Sigmoid colon (tissue), 7 donors: ENCODE measurements at places on chromosomes 3 and 15. TPM values are rescaled to one million over a fixed set of nuclear protein-coding genes. Genes with fewer than 3 reads are reported as not detected.

DNA sequence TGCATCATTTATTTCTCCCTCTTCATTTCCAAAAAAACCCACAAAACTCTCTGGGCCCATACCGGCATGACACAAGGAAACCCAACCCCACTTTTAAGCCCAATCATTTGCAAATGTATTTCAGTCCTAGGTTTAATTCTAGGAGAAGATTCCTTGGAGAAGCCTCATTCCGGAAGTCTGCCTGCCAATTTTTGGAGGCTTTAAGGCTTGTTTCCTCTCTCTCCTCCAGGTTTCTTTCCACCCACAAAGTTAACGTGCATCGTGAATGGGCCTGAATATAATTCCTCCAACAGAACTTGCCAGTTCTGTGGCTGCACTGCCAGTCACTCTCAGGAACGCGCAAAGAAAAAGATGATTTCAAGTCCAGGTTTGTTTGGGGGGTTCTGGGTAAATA lies 69.9 kb upstream of the FOXP1 start:
- H3K4me1 ChIP-seq, result peaks cover 14% of the 10 kb centered on the region
- no peaks in the 10 kb centered on the region for H3K36me3 ChIP-seq
- H3K27me3 ChIP-seq, result no peaks in the 10 kb centered on the region
- H3K27ac ChIP-seq, result peak overlapping the region; percentile 58

Gene COMMD4
- 87.9 TPM for polyA plus RNA-seq

DNA sequence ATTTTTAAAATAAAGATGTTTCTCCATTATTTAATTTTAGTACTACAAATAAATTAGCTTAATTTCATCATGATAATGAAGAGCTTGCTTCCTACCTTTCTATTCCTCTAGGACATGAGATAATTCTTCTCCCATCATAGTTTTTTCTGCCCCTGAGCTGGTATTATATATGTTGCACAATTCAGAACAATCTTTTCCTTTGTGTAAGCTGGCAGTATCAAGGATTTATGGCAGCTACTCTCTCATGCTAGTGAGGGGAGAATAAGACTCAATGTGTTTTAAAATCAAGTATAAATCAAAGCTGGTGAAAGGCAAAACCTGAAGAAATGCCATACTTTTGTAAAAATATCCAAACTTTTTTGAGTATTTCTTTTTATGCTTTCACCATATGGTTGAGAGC lies 1405.3 kb downstream of the SI start:
- no peaks in the 10 kb centered on the region for H3K36me3 ChIP-seq
- H3K4me3 ChIP-seq, result no peak overlapping the region
- DNase-seq, result no peak

DNA sequence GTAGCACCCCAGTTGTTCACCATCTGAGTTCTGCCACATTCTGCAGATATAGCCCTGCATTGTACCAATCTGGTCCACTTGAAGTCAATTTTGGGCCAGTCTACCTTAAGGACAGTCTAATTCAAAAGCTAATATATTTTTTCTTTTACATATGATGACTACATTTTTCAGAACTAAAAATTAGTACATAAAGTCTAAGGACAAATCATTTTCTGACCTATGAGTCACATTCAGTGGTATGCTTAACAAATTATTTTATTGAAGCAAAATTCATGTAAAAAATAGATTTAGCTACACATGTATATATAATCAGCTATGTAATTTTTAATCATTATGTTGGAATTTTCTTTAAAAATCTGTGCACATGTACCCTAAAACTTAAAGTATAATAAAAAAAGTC lies 52.1 kb upstream of the IL12A start:
- H3K36me3 ChIP-seq, result no peaks in the 10 kb centered on the region
- H3K4me3 ChIP-seq, result no peak overlapping the region
- peak overlapping the region; percentile 68 for H3K27ac ChIP-seq
- H3K27me3 ChIP-seq, result no peaks in the 10 kb centered on the region
- DNase-seq, result no peak

GRCh38 chr3:56681984-56682461 lies 1.0 kb downstream of the TASOR start:
- H3K4me3 ChIP-seq, result peak overlapping the region; percentile 45
- no peaks in the 10 kb centered on the region for H3K36me3 ChIP-seq
- peak overlapping the region; percentile 96 for H3K27ac ChIP-seq
- no peak for DNase-seq
- no peaks in the 10 kb centered on the region for H3K27me3 ChIP-seq
- peaks cover 27% of the 10 kb centered on the region for H3K4me1 ChIP-seq

DNA sequence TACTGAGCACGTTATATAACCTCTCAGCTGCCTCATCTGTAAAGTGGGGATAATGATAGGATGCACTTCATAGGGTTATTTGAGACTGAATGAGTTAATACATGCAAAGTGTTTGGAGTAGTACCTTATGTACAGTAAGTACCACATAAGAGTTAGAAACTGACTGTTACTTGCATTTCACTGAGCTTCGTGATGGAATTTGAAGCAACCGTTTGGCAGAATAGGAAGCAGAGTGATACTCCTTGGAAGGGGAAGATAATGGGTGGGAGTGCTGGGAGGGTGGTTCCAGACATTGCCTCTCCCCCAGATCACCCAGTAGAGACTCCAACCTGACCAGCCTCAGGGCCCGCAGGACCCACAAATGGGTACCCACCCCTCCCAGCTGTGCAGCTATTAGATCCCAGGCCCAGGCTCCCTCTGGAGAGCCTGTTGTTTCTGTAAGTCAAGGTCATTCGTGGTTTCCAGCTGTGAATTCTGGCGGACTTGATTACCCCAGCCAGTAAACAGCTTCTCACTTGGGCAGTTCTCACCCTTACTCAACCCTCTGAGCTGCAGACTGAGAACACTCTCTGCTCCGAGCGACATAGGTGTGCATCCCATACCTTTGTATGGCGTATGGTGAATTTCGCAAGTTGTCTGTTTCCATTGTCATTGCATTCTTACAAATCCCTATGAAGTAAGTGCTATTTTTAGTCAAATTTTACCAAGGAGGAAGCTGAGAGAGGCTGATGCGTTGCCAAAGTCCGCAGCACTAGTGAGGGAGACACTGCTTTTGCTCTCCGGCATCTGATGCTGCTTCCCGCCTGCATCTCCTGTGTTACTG lies 11.1 kb downstream of the ALPK3 start:
- H3K36me3 ChIP-seq, result peaks cover 9% of the 10 kb centered on the region
- peaks cover 63% of the 10 kb centered on the region for H3K4me1 ChIP-seq
- no peak overlapping the region for H3K4me3 ChIP-seq
- no peaks in the 10 kb centered on the region for H3K27me3 ChIP-seq

- H3K4me3 ChIP-seq, result no peak overlapping the region
- H3K36me3 ChIP-seq, result peaks cover 5% of the 10 kb centered on the region
- DNase-seq, result no peak
Observed at GRCh38 chr3:123098426-123099330, 31.9 kb downstream of the PDIA5 start.

GRCh38 chr3:128335621-128336296 lies 130.9 kb downstream of the DNAJB8 start:
- no peaks in the 10 kb centered on the region for H3K4me1 ChIP-seq
- no peaks in the 10 kb centered on the region for H3K27me3 ChIP-seq
- H3K27ac ChIP-seq, result no peak overlapping the region
- DNase-seq, result peak; percentile 30
- no peaks in the 10 kb centered on the region for H3K36me3 ChIP-seq

Gene CHRNA5
- polyA plus RNA-seq, result 0.92 TPM

GRCh38 chr3:184154885-184155643 lies at the start of gene DVL3:
TSS of gene DVL3 (plus strand) at chr3:184155377. CDS start at chr3:184155636, 259 bp downstream.
- H3K27ac ChIP-seq, result peak within 1 kb of the TSS; percentile 92
- no peaks in the 10 kb centered on the region for H3K36me3 ChIP-seq
- peak within 1 kb of the TSS; percentile 94 for H3K4me3 ChIP-seq

DNA sequence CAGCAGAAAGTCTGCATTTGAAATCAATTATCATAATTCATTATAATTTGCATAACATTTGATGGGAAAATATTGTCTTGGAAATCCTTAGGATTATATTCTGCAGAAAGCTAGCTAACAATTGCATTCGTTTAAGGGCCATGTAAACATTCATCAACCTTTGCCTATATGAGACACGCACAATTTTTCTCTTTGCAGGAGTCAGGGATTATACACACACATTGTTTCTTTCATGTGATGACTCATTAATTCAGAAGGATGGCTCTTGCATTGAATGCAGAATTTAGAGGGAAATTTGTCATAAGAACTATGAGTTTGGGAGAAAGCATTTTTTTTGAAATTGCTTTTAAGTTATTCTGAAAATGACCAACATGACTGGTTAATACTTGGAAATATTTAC lies 844.7 kb downstream of the DIPK2A start:
- no peak overlapping the region for H3K4me3 ChIP-seq
- no peaks in the 10 kb centered on the region for H3K27me3 ChIP-seq
- no peaks in the 10 kb centered on the region for H3K4me1 ChIP-seq
- no peaks in the 10 kb centered on the region for H3K36me3 ChIP-seq
- H3K27ac ChIP-seq, result no peak overlapping the region

- DNase-seq, result no peak
- H3K27me3 ChIP-seq, result no peaks in the 10 kb centered on the region
- H3K36me3 ChIP-seq, result no peaks in the 10 kb centered on the region
- H3K4me1 ChIP-seq, result peaks cover 44% of the 10 kb centered on the region
- no peak overlapping the region for H3K4me3 ChIP-seq
Observed at GRCh38 chr3:167729591-167729990, 5.1 kb downstream of the PDCD10 start.

- no peak overlapping the region for H3K27ac ChIP-seq
- H3K4me3 ChIP-seq, result no peak overlapping the region
- H3K36me3 ChIP-seq, result no peaks in the 10 kb centered on the region
- no peaks in the 10 kb centered on the region for H3K4me1 ChIP-seq
Observed at GRCh38 chr3:39457361-39457760, 10.1 kb upstream of the MOBP start.

- H3K36me3 ChIP-seq, result no peaks in the 10 kb centered on the region
- no peak overlapping the region for H3K27ac ChIP-seq
- no peak for DNase-seq
- H3K4me1 ChIP-seq, result no peaks in the 10 kb centered on the region
- H3K27me3 ChIP-seq, result no peaks in the 10 kb centered on the region
Observed at GRCh38 chr3:126883241-126883640, 99.7 kb upstream of the PLXNA1 start.

GRCh38 chr3:41144631-41145030 lies 54.7 kb upstream of the CTNNB1 start:
- H3K4me3 ChIP-seq, result no peak overlapping the region
- no peaks in the 10 kb centered on the region for H3K4me1 ChIP-seq
- H3K27me3 ChIP-seq, result no peaks in the 10 kb centered on the region

Gene TICRR
- 0.23 TPM for polyA plus RNA-seq

DNA sequence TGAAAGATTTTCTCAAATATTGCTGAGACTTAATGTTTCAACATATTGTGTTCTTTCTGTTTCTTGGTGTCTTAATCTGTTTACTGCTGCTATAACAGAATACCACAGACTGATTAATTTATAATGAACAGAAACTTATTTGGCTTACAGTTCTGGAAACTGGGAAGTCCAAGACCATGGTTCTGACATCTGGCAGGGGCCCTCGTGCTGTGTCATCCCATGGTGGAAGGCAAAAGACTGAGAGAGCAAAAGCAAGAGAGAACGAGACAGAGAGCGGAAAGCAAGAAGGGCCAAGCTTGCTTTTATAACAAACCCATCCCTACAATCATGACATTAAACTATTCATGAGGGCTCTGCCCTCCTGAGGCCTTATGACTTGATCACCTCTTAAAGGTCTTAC lies 88.7 kb downstream of the ARNT2 start:
- no peaks in the 10 kb centered on the region for H3K27me3 ChIP-seq
- H3K36me3 ChIP-seq, result no peaks in the 10 kb centered on the region
- no peak overlapping the region for H3K27ac ChIP-seq
- no peak overlapping the region for H3K4me3 ChIP-seq
- no peak for DNase-seq
